ENCODE measurements at places on chromosomes 2 and 18. TPM values are rescaled to one million over a fixed set of nuclear protein-coding genes. Genes with fewer than 3 reads are reported as not detected.

ALLC gene
- not detected for total RNA-seq

RASGRP3 gene
- 202 TPM for total RNA-seq

COLEC11 gene
- total RNA-seq = 0.85 TPM

TCF4 gene
- total RNA-seq = 474 TPM

PRSS56 gene
- not detected for total RNA-seq

TRIM43 gene
- not detected for total RNA-seq

LYPD6B gene
- total RNA-seq = not detected

- no peak for DNase-seq
Observed at GRCh38 chr18:74791501-74792194, 194.0 kb downstream of the ZNF407 start.

- no peak for DNase-seq
Observed at GRCh38 chr2:98910349-98911125, 25.5 kb downstream of the CRACDL start.

- no peak for DNase-seq
Observed at GRCh38 chr18:24561369-24561965, 101.0 kb downstream of the HRH4 start.

DNA sequence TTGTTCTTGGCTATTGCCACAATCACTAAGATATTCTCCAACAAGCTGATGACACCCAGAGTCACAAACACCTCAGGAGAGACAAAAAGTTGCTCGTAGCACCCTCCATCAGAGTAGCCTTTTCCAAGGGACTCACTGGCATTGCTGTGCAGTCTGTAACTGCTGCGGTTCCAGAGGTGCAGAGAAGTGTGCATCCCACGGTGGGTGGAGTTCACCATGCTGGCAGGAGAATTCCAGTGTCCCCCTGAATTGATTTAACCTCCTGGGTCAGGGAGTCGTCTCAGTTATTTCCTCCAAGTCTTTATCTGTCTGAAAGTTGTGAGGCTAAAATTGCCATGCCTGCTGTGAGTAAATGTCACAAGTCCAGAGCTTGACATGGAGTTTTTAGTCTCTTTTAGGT lies 443 bp downstream of the MC4R start:
- no peak for DNase-seq

GRCh38 chr2:168583064-168583709 lies 127.1 kb downstream of the CERS6 start:
- no peak for DNase-seq

DNA sequence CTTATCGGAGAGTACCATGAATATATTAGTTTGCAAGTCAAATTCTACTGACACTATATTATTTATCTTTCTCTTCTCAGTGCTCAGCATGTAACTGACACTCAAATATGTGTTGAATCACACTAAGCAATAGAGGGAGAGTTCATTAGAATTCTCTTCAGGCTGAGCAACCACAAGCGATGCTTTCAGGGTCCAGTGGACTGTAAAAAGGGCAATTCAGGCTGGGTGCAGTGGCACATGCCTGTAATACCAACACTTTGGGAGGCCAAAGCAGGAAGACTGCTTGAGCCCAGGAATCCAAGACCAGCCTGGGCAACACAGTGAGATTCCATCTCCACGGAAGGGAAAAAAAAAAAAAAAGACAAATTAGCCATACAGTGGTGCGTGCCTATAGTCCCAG lies 16.3 kb downstream of the PDE6D start:
- DNase-seq = no peak

DNA sequence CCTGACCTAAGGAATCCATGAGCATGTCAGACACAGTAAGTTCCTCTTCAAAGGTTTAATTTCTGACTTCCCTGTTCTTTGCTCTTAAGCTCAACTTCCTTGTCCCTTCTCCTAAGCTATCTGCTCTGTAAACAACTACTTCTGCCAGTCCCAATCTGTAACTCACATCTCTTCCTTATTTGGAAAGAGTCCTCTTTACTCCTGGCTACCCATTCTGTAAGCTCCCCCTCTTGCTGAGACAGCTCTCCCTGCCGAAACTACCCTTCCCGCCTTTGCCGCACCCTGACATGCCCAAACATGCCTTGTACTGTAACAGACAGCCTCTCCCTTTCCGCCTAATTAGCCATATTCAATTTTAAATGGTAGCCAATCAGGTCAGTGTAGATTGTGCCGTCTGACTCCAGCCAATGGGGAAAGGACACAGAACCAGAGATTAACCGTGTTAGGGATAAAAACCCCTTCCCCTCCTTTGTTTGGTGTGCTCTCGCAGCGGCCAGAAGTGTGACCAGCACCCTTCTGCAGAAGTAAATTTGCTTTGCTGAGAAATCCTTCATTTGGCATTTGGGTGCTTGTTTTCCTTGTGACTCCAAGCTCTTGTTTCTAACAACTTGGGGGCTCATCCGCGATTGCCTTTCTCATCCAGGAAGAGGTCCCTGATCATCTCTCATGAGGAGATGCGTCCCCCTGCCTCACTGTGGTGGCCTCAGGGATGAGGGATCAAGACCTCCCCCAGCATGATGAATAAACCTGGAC lies 49.0 kb downstream of the PIAS2 start:
- DNase-seq = no peak

DNA sequence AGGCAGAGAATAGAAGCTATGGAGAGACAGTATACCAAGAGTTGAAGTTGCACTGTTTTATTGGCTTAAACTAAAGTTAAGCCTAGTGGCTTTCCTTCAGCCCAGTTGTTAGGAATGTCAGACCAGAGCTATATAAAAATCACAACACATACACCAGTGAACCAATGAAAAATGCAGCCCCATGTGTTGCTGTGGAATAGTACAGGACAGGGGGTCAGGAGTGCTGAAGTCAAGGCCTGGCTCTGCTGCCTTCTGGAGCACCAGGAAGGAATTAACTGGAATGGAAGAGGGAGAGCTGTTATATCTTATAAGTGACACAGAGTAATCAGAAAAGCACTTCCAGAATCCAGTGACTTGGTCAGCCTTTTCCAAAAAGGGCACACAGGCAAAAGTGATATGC lies 58.9 kb downstream of the OSR1 start:
- no peak for DNase-seq

GRCh38 chr2:216793386-216793785 lies 66.5 kb downstream of the TNP1 start:
- DNase-seq = no peak

DNA sequence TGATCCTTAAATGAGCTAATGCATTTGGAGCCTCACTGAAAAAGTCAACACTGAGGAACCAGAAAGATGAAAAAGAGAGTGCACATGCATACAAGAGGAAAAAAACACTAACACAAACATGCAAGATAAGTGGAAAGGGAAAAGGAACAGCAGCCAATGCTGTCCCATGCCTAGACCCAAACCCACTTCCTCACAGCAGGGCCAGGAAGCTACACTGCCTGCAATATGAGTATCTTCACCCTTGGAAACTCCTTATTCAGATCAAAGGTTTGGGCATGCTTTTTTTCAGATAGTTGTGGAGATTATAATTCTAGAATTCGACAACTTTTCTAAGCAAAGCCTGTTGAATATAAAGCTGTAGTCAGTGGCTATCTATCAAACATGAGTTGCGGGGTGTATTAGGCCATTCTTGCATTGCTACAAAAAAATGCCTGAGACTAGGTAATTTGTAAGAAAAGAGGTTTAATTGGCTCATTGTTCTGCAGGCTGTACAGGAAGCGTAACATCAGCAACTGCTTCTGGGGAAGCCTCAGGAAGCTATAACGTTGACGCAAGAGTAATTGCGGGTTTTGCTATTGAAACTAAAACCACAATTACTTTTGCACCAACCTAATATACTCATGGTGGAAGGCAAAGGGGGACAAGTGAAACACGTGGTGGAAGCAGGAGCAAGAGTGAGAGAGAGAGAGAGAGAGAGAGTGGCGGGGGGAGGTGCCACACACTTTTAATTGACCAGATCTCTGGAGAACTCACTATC lies 138.2 kb downstream of the MBD2 start:
- DNase-seq = no peak

DNA sequence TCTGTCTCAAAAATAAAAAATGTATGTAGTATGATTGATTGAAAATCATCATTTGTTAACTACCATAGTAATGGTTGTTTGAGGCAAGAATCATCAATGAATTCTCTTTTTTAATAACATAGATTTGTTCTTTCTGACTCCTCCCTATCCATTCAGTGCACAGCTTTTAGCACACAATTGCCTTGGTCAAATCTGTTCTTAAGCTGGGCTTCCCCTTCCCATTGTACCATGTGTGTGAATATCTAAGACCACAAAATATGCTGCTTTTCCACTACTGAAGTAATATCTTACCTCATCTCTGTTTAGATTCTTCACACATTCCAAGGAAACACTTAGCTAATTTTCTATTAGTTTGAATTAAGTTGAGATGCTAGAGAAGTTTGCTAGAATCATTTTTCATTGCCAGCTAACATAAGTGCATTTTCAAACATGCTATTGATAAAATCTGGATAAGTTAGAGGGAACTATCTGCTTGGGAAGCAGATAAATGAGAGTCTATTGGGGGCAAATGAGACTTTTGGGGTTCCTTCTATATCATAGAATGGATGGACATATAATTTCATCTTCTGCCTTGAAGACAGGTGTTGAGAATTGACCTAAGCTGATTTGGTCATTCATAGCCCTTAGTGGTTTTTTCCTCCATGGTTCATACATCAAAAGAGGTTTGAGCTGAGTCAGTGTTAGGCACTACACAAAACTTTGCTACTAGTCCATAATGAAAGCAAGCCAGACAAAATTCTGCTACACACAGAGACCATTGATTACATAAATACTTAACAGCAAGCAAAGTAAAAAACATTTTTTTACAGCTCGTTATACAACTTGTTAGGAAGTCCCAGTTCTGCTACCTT lies 231.9 kb downstream of the PLCL1 start:
- DNase-seq = no peak

DNA sequence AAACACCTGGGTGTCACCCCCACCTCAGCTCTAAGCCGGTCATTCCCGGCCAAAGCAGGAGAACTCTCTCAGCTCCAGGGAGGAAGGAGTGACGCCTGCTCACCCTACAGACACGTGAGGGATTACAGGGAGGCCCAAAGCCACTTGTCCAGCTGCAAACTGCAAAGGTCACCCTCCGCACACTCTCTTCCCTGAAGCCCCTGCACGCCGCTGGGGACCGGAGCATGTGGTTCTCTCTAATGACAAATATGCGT lies 108.0 kb upstream of the ID2 start:
- DNase-seq = no peak

DNA sequence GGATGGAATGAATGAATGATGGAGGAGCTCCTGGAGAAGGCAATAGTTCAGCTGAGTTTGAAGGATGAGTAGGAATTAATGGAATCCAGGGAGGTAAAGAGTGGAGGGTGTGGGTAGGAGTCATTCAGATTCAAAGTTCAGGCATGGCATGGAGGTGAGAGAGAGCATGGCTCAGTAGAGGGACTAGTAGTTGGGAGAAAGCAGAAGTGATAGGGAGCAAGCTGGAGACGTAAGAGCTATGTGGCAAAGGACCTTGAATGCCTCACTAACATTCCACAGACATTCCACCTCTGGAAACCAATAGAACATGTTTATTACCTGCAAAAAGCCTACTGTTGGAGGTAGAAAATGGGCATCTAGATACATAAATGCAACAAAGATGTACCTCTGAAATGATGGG lies 170.1 kb downstream of the HAUS1 start:
- DNase-seq = no peak

DNA sequence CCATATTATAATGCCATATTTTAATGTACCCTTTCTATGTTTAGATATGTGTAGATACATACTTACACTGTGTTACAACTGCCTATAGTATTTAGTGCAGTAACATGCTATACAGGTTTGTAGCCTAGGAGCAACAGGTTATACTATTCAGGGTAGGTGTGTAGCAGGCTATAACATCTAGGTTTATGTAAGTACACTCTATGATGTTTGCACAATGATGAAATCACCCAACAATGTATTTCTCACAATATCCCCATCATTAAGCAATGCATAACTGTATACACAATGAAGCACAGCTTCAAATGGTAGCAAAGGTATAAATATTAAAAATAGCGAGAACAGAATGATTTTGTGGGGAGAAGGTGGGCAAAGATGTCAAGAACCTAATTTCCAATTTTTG lies 117.8 kb downstream of the DYM start:
- DNase-seq = no peak

DNA sequence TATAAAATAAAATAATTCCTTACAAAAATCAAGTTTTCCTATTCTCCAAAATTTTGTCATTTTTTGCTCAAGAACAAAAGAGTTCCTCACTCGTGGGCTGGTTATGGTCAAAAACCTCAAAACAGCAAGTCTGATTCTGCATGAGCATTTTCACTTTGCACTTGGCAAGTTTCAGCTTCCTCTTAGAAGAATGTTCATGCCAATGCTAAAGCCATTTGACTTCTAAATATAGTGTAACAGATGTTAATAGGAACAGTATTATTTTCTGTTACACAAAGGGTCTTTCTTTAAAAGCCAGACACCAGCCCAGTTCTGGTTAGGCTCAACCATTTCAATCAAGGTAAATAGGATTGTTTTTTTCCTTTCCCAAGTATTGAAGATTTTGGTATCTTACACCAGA lies 261.3 kb upstream of the CCDC68 start:
- no peak for DNase-seq

DNA sequence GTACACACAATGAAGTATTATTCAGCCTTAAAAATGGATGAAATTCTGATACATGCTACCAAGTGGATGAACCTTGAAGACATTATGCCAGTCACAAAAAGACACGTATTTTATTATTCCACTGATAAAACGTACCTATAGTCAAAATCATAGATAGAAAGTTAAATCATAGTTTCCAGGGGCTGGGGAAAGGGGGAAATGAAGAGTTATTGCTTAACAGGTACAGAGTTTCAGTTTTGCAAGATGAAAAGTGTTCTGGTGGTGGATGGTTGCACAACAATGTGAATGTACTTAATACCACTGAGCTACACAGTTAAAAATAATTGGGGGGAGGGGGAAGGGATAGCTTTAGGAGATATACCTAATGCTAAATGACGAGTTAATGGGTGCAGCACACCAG lies 279.0 kb upstream of the STON1 start:
- no peak for DNase-seq

- DNase-seq = no peak
Observed at GRCh38 chr2:157831573-157832315, 44.4 kb downstream of the ACVR1 start.

GRCh38 chr18:27202741-27203140 lies 17.6 kb upstream of the CHST9 start:
- no peak for DNase-seq

All from dermis blood vessel endothelial cell (primary cell).